ENCODE measurements at places on chromosomes 1 and 21.

DNA sequence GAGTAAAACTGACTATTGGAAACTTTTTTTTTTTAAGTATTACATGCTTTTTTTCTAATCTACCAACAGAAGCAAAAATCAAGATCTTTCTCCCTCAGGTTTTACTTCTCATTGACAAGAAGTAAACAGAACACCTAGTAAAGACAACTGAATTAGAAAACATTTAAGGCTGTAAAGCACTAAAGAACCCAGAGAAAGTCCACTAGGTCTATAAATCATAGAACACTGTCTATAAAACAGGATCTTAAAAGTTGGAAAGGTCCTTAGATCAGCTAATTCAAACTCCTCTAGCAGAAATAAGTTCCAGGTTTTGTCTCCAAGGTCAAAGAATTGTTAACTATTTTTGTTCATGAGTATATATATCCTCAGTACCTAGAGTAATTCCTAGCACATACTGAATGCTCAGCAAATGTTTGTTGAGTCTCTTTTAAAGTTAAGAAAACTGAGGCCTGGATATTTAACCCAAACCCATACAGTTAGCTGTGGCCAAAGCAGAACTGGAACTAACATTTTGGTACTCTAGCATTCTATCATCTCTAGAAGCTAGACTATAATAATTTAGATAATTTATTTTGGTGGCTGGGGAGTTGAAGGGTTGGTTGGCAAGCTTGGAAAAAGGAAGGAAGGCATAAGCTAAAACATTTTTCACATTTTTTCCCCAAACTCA is 3.0 kb downstream of the EPS15 start:
- DNase-seq = no peak

DNA sequence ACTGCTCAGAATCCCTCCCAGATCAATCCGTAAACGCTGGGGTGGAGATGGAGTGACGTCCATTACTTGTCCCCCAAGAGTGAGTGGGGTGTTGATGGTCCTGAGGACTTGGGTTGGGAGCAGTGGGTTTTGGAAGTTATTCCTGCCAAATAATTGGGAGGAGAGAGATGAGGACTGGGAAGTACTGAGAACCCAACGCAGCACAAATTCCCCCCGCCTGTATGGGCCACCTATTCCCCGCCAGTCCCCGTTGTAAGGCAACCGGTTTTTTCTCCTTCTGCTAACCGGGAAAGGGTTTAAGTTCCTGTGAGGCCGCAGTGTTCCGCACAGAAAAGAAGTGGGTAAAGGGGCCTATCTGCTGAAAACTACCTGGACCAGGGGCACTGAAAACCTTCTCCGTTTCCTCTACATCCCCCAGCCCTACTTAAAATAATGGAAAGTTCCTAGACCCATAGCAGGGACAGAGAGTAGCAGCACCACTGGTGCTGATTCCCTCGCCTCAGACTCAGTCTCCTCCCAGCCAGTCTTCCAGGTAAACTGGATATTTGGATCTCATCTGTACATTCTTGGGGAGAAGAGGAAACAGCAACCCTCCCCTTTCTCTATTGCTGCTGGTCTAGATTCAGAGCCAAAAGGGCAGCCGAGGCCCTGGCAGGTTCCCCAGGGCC is 738 bp downstream of the LURAP1 start:
- DNase-seq = no peak

- DNase-seq = peak; percentile 25
Observed at GRCh38 chr1:212285685-212286555, 710 bp downstream of the PPP2R5A start.

GRCh38 chr1:166859597-166859996 is 16.5 kb downstream of the TADA1 start:
- no peak for DNase-seq

GRCh38 chr1:153680120-153680403 is 1.6 kb downstream of the NPR1 start:
- no peak for DNase-seq

DNA sequence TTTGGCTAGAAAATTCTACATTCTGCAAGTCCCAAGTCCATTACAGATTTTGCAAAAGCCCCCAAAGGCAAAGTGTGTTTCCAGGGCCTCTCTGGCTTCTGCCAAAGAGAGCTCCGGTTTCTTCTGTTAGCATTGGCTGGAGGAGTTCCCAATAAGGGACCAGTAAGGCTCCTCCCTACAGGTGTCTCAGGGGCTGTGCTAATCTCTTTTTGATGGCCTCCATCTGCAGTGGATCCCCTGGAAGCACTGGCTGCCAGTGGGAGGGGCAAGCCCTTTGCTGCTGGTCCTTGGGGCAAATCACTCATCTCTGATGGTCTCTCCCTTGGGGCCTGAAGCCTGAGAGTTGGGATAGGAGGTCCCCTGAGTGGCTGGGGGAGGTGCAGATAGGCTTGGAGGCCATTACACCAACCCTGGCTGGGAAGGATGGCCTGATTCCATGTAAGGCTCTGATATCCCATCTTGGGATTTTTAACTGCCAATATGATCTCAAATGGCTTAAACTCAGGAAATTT is 89.1 kb upstream of the USP24 start:
- no peak for DNase-seq

DNA sequence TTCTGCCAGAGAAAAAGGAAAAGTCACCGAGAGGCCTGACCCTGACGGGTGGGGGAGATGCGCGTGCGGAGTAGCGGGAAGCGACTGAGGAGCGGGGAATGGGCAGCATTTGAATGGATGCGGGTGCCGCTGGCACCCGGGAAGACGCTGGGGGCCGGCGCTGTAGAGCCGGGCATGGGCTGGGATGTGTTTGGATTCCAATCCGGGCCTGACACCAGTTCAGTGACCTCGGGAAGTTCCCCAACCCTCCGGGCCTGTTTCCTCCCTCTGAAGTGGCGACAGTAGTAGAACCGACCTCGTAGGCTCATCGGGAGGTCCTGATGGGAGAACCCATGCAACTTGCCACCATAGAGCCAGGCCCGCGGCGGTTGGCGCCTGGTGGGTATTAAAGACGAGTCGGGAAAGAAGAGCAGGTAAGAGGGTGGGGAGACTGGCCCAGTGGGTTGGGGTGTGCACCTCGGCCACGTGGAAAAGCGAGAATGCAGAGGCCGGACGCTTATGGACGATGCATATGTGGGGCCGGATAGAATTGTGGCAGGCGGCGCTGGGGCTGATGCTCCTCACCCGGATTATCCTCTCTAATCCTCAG is 642 bp upstream of the SLC16A1 start:
- no peak for DNase-seq

- DNase-seq = no peak
Observed at GRCh38 chr1:168229893-168230292, 4.1 kb downstream of the SFT2D2 start.

- no peak for DNase-seq
Observed at GRCh38 chr1:9093581-9093980, 24.1 kb upstream of the SLC2A5 start.

GRCh38 chr1:44060830-44061267 is 29.6 kb upstream of the SLC6A9 start:
- peak; percentile 7 for DNase-seq

GRCh38 chr1:52554756-52555155 is 1.9 kb upstream of the TUT4 start:
- DNase-seq = no peak

DNA sequence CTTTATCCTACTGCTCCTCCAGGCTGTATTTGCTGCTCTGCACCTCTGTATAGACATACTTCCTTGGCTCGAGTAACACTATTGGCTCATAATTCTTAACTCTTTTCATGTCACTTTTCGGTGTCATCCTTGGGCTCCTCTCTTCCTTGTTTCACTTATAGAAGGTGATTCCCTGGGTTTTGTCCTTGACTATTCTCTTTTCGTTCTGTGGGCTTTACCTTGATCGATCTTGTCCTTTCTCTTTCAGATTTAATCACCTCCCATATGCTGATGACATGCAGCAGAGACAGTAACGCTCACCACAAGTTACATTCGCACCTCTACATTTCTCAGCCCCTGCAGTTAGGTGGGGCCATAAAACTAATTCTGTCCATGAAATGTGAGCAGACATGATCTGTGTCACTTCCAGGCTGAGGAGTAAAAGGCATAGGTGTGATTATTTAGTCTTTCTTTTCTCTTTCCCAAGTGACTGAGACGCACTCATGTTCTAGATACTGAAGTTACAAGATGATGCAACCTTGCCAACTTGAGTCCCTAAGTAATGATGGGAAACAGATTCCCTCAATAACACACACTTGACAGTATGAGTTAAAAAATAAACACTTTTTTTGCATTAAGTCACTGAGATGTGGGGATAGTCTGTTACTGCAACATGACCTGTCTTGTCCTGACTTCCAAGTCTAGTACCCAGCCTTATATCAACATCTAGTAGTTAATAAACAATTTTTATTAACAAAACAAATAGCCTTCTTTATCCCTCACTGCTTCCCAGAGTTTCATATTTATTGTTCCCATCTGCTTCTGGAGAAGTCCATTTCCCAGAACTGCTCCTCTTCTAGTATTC is 49.9 kb upstream of the HAO2 start:
- DNase-seq = no peak

DNA sequence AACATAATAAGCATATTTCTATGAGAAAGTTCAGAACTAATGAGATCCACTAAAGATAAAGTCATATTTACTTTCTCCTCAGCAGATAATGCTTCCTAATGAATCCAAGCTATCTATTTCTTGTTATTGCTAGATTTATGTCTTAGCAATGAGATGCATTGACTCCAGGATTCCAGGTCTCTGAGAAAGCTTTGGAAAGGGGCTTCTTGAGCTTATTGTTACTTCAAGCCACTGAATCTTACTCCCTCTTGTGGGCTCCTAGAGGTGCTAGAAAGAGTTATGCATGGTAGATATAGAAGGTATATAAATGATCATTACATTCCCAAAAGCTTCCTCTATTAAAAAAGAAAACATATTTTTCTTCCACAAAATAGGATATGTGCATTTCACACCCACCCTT is 246.4 kb upstream of the ADAMTS5 start:
- DNase-seq = no peak

DNA sequence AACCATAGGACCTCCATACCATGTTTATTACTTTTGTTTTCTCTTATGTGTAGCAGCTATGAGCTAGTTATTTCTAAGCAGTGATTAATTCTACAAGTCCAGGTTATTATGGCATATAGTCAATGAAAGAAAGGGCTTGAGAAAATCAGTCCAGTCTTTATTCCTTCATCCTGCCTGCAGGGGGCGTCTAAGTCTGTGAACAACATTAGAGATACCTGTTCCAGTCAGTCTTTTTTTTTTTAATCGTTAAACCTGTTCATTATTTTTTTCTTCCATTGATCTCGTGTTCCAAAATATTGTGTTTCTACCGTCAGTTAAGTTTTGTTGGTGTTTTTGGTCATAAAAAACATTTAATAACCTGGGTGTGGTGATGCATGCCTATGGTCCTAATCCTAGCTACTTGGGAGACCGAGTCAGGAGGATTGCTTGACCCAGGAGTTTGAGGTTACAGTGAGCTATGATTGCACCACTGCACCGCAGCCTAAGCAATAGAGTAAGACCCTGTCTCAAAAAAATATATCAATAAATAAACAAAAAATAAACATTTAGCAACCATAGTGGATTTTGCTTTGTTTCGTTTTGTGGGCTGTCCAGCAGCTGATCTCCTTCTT is 29.4 kb upstream of the CD2 start:
- DNase-seq = no peak
